ENCODE measurements at places on chromosomes 16 and 17.
A peak's percentile ranks its signal among the peaks of the same experiment; 100 is the strongest.

GRCh38 chr16:65278874-65279273 lies 157.0 kb upstream of the CDH11 start:
- DNase-seq = no peak

- DNase-seq = no peak
Measured at GRCh38 chr16:81908466-81909262, 102.6 kb downstream of the SDR42E1 start.

GRCh38 chr17:50270435-50271362 lies 3.6 kb upstream of the TMEM92 start:
- DNase-seq = no peak

GRCh38 chr16:67459066-67459860 lies 21.7 kb downstream of the ATP6V0D1 start:
- DNase-seq = no peak

GRCh38 chr17:65389949-65390348 lies 171.5 kb downstream of the AXIN2 start:
- DNase-seq = no peak

GRCh38 chr17:82645516-82645915 lies 2.7 kb downstream of the WDR45B start:
- no peak for DNase-seq

GRCh38 chr17:32445497-32445896 lies 1.2 kb downstream of the PSMD11 start:
- DNase-seq = no peak

GRCh38 chr17:45411348-45412105 lies 21.1 kb downstream of the ARHGAP27 start:
- DNase-seq = no peak

- no peak for DNase-seq
Measured at GRCh38 chr17:64423881-64424280, 25.0 kb upstream of the MILR1 start.

DNA sequence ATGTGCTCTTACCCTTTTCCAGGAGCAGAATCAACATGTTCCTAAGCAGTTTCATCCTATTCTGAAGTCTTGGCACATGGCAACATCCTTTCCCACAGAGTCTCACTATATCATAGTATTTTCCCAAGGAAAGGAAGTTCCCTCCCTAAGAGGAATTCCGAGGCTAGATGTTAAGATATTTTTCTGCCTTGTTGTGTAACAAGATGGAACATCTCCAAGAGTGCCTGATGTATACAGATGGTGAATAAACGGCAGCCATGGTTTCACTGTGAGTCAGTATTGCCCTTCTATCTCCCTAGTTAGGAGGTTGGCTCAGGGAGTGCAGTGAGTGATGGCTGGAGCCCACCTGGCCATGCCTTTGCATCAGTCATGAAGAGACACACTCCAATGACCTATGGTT lies 48.2 kb downstream of the SPACA3 start:
- DNase-seq = no peak

DNA sequence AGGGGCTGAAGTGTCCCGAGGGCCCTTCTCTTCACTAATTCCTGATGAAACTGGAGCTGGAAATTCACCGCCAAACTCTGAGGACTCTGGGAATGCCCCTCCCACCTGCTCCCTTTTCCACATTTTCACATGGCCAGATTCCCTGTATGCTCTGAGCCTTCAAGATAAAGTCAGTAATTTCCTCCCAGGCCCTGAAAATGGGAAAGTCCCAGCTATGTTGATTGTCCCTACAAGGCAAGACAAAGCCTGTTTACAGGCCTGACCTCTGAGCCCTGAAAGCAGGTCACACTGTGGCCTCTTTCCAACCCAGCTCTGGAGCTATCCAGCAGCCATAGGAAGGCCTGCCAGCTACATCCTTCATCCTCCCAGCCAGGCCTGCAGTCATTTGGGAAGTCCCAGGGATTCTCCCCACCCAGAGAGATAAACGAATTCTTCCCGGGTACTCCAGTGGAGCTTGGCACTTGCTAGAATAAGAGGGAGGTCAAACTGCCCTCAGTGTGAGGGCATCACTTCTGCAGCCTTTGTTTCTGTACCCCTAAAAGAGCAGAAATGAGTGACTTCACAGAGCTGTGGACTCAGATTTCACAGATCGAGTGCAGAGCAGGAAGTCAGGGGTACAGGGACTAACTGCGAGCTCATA lies 19.6 kb upstream of the CCL2 start:
- no peak for DNase-seq

DNA sequence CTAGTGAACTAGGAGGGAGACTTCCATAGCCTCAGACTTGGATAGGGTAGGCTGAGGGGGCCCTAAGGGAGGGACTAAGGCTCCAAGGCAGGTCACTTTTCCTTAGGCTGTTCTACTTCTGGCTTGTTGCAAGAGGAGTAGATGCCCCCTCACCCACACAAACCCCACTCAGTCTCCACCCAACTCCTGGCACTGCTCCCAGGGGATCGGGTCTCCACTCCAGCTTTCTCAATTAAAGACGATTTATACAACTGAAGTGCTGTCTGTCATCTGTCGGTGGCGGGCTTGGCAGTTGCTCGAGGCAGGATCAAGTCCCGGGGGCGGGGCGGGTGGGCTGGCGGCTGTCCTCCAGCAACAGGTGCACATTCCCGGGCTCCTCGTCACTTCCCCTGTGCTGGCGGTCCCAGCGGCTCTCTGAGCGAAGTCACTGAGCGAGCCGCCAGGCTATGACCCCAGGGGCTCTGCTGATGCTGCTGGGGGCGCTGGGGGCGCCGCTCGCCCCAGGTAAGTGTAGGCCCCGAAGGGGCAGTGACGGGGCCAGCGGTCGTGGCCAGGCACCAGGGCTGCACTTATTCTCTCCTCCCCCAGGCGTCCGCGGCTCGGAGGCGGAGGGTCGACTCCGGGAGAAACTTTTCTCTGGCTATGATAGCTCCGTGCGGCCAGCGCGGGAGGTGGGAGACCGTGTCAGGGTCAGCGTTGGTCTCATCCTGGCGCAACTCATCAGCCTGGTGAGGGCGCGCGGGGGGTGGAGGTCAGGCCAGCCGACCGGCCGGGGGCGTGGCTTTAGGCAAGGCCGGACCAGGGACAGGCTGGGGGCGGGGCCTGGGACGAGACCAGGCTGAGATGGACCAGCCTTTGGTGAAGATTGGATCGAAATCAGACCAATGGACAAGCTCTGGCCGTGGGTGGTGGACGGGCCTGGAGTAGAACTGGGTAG lies at the start of gene CHRNB1:
TSS of gene CHRNB1 (plus strand) at position 380 of the 937 bp plus-strand sequence. CDS start at position 447, 67 bp downstream.
- DNase-seq = peak; percentile 73

DNA sequence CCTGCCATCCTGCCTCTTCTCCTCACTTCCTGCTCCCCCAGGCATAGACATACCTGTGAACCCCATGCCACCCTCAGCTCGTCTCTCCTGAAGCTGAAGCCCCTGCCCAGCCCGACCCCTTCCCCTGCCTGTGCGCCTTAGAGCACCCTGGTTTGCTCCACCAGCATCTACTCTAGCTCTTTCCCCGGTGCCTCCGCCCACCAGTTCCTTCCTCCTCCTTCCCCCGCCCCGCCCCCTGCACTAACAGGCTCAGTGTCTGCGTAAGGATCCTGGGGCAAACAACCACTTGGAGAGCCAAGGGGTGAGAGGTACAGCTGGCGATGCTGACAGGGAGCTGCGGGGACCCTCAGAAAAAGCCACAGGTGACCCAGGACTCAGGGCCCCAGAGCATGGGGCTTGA lies 1.9 kb downstream of the GPR142 start:
- no peak for DNase-seq

DNA sequence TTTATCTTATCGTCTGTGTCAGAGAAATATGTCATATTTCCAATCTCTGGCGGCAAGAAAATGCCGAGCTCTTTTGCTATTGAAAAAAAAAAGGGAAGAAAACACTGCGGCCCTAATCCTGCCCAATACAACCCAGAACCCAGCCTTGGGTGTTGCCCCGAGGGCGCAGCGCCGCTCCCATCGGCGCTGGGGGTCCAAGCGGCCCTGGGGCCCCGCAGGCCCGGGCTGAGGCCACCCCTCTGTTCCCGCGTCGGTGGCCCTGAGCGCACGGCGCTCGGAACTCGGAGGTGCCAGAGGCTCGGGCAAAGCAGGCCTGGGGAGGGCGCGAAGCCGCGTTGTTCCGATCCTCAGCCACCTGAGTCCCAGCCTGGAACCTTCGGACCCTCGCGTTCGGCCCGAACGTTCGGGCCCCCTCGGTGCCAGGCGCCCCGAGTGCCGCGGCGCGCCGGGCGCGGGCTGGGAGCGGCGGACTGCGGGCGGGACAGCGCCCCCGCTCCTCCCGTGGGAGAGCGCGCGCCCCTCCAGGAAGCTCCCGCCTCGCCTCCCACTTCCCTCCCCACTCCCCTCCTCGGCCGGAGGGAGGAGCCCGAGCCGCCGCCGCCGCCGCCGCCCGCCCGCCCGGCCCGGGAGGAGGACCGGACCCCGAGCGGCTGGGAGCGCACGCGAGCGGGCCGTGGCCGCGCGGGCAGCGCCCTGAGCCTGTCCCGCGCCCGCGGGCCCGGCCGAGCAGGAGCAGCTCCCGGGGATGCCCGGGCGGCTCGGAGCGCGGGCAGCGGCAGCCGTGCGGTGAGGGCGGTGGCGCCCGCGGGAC lies at the start of gene CPNE2:
TSS of gene CPNE2 (plus strand) at position 609 of the 811 bp plus-strand sequence. CDS start 18,160 bp downstream, outside the sequence.
- peak; percentile 47 for DNase-seq

DNA sequence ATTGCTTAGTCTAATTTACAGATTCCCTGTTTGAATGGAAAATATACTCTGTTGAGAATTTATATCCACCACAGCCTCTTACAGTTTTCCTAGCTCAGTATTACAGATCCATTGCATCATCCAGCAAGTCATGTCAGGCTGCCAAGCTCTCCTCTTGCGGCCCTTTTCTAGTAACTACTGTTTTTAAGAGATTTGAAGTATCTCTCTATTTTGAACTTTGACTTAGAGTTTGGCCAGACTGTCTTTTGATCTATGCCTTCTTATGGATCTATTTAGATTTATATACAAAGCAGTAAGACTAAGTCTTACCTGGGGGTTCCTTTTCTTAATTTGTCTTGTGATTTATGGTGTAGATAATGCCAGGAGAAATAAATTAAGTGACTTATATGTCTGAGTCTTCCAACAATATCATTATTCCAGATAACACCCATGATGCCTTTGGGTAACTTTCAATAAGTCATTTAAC lies 53.1 kb upstream of the ABCC11 start:
- DNase-seq = no peak

DNA sequence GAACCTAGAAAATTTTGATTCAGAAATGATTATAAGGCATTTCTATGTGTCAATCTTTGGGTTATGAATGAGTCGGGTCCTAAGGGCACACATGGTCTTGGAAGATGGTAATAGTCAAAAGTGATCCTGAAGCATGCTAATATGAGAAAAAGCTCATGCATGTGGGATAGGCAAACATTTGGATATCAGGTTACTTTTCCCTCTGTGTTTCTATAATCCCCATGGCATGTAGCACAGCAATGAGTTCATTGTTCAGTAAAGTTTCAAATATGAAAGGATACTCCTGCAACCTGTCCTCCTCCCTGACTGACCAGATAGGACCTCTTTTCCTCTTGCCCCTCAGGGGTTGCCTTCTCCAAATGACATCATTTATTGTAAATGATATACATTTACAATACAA lies 249.9 kb upstream of the MON1B start:
- no peak for DNase-seq

GRCh38 chr16:54466233-54466632 lies 179.6 kb upstream of the IRX3 start:
- no peak for DNase-seq

- no peak for DNase-seq
Measured at GRCh38 chr17:64001091-64001579, 3.0 kb downstream of the PRR29 start.

DNA sequence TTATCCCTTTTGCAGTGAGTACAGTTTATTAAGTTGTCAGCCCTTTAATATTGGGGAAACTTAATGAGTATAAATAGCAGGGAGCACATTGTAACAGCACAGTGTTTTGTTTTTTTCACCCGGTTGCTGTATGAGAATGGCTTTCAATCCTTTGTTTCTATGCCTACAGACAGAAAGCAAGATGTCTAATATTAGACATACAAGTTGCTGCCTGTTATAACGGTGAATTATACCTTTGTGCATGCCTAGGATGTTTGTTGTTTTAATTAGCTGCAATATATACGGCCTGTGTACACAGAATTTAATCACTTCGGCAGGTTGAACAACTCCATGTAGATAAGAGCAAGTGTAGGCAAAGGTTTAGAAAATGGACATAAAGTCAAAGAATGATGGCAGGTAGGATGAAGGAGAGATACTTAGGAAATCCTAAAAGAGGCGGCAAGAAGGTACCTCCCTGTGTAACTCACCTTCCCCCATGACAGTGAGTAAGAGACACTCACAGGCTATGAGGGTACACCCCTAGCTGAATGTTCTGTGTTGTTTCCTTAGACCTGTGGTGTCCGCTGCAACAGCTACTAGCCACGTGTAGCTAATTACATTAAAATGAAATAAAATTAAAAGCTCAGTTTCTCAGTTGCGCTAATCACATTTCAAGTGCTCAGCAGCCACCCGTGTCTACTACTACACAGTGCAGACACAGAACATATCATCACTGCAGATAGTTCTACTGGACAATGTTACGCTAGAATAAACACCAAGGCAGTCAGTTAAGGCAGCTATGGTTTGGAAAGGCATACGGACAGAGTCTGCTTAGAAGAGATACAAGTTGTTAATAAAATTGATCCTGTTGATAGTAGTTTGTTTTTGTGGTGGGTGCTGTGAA lies 10.9 kb downstream of the SLC7A6OS start:
- no peak for DNase-seq

DNA sequence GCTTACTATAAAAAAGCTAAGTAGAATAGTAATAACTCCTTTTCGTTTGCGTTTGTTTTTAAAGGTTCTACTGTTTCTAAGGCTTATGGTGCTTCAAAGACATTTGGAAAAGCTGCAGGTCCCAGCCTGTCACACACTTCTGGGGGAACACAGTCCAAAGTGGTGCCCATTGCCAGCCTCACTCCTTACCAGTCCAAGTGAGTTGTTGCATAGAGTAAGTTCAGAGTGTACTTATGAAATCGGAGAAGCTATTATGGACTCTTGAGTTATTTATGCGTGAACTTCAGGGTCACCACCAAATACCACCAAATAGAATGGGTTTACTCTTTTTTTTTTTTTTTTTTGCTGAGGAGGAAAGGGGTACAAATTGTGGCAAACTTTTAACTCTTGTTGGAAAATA lies 45.8 kb downstream of the RPA1 start:
- DNase-seq = no peak

DNA sequence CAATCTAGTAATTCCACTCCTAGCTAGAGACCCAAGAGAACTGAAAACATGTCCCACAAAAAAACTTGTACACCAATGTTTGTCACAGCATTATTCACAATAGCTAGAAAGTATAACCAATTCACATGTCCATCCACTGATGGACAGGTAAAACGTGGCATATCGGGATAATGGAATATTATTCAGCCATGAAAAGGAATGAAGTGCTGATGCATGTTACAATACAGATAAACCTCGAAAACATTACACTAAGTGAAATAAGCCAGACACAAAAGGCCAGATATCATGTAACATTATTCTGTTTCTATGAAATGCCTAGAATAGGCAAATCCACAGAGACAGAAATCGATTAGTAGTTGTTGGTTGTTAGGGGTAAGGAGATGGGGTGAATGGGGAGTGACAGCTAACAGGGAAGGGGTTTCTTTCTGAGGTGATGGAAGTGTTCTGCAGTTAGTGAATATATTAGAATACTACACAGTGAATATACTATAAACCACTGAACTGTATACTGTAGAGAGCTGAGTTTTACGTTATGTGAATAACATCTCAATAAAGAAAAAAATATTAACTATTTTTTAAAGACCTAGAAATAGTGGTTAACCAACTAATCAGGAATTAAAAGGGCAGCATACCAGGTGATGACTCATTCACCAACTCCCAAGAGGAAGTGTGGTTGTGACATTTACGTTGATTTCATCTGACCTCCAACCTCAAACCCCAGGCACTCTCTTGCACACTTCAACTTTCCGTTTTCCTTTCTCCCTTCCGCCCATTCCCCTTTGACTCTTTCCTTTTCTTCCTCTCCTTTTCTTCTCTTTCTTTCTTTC lies 48.6 kb downstream of the GAS7 start:
- DNase-seq = no peak

- no peak for DNase-seq
Measured at GRCh38 chr17:43445009-43445589, 38.7 kb upstream of the DHX8 start.
